NCI-H1436 (cell line): ENCODE measurements at places on chromosomes 1 and 21.

DNA sequence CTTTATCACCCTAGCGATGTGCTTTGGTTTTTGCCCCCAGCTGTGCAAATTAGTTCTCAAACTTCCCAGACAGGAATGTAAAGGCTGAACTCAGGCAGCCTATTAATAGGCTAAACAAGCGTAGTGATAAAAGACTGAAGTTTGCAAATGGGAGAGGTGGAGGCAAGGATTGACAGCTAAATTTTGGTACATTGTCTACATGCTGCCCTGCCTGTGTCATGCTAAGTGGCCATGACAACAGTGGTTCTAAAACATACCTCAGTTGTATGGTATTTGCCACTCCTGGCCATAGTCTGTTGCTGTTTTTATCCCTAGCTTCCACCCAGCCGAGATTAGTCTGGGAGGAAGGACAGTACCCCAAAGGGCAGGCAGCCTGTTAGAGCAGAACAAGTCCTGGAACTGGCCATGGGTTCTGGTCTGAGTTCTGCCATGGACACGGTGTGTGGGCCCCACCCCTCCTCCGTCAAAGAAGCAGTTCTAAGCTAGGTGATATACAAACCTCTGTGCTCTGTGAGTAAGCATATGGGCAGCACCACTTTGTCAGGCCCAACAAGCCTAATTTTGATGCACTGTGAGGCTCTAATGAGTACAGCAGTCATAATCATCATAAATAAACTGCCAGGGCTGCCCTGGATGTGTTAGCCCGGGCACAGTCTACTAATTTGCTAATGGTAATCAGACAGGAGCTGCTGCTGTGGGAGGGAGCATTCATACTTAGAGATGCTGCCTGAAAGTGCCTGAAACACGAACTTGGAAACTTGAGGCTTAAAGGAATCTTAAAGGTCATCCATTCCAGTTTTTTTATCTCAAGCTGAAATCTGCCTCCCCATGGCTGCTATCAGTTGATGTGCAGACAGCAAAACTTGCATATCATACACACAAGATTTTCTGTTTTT lies 177.1 kb downstream of the HHAT start:
- DNase-seq = no peak

DNA sequence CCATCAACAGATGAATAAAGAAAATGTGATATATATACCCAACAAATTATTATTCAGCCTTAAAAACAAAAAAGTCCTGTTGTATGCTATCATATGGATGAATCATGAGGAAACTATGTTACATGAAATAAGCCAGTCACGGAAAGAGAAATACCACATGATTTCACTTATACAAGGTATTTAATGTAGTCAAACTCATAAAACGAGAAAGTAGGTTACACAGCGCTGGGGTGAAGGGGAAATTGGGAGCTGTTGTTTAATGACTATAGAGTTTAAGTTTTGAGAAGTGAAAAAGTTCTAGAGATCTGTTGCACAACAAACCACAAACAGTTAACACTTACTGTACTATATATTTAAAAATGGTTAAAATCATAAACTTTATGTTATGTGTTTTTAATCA lies 58.5 kb downstream of the SLC25A24 start:
- DNase-seq = no peak

- peak; percentile 4 for DNase-seq
These were observed 33.8 kb downstream of the GDAP2 start for GRCh38 chr1:117895482-117896114.

- no peak for DNase-seq
These were observed 300.0 kb downstream of the RRAGC start for GRCh38 chr1:38559446-38560165.

- DNase-seq = peak; percentile 72
These were observed 23.2 kb upstream of the LSM10 start for GRCh38 chr1:36420836-36421317.

DNA sequence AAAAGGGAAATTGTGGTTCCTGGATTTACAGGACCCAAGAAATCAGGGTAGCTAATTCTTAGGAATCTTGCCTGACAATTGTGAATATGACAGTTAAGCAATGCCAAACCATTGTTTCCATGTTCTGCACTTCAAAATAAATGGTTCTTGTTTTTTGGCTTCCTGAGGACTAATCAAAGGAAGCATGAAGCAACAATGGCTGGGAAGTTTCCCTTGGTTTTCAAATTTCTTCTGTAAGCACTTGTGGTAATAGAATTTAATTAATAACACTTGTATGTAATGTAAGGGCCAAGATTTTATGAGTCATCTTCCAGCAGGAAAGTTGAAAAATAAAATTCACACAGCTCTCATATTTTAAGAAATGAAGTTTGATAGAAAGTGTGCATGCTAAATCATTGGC lies 31.7 kb downstream of the JAM2 start:
- no peak for DNase-seq

DNA sequence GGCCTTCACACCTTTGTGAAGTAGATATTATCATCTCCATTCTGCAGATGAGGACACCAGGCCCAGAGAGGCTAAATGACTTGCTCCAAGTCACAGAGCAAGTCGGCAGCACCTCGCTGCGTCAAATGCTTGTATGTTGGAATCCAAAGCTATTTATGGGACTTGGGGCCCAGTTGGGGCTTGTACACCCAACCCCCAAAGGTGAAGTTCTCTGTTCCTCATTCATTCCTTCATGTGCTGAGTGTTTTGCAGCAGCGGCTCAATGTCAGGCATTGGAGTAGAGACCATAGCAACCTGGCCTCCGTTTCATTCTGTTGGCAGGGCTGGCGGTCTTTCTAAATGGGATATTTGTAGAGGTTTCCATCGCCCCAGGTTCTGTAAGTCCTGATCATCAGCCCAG lies 113.4 kb upstream of the SLC25A33 start:
- DNase-seq = no peak

DNA sequence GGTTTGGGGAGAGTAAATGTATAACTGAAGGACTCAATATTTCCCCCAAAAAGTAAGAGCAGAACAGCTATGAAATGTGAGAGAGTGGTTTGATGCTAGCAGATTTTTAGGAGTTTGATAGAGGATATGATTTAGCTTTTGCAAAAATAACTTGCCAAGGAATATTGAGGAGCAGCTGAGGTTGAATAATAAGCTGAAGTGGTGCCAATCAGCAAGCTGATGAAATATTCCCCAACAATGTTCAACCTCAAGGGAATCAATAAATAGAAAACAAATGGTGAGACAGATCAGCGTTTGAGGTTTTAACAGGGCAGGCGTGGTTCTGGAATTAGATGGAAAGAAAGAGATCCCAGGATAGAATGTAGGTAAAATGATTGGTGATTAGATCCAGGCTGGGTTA lies 413.4 kb upstream of the ADAMTS5 start:
- no peak for DNase-seq

DNA sequence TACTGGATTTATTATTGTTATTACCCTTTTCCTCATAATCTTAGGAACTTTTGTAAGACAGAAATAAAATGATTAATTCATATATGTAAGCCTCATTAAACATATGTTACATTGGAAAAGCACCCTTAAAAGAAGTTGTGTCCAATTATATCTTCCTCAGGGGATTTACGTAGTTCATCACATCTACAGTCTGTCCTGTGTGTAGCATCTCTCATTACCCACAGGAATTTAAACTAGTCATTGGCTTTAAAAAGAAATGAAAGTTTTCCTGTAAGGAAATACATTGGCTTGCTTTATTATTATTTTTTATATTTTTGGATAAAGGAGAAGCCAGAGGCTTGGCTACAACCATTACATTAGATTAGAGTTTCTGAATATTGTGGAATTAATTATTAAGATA lies 56.1 kb downstream of the SWT1 start:
- no peak for DNase-seq

GRCh38 chr1:109239409-109240068 lies 9.8 kb upstream of the CELSR2 start:
- DNase-seq = peak; percentile 80

GRCh38 chr1:34167389-34167788 lies 2.4 kb upstream of the CSMD2 start:
- DNase-seq = no peak
